ENCODE measurements at places on chromosomes 4 and X.
A peak's percentile ranks its signal among the peaks of the same experiment; 100 is the strongest.

- DNase-seq, result peak; percentile 85
Observed at GRCh38 chrX:49155900-49156837, 6.4 kb upstream of the MAGIX start.

- DNase-seq, result peak; percentile 83
Observed at GRCh38 chr4:89469930-89470375, 162.4 kb upstream of the GPRIN3 start.

GRCh38 chr4:34422472-34423175 is 1821.7 kb downstream of the ARAP2 start:
- no peak for DNase-seq

DNA sequence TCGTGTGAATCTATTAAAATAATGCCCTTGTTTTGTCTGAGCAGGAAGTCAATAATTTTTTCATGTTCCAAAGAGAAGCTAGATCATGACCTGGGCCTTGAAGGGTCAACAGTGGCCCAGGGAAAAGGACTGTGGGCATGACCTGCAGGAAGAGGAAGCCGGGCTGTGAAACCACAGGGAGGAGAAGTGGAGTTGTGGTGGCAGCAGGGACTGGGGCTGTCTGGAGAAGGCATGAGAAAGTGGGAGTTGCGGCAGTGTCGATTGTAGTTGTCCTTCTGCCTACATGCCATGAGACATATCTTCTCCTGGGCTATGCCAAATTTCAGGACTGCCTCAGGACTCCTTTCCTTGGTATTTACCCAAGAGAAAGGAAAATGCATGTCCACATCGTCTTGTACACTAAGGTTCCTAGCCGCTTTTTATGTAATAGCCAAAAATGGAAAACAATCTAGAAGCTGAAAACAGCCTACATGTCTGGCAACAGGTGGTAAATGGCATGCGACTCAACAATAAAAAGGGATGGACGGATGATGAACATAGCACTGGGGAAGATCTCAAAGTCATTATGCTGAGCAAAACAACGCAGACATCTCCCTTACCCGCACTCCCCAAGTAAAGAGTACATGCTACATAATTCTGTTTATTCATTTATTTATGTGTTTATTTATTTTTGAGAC is 13.6 kb upstream of the PTTG2 start:
- no peak for DNase-seq

- no peak for DNase-seq
Observed at GRCh38 chr4:180422989-180423711, 1820.1 kb upstream of the TENM3 start.

- no peak for DNase-seq
Observed at GRCh38 chrX:40167850-40168479, 70.2 kb upstream of the BCOR start.

GRCh38 chrX:14124562-14124961 is 94.9 kb upstream of the GEMIN8 start:
- DNase-seq, result no peak

DNA sequence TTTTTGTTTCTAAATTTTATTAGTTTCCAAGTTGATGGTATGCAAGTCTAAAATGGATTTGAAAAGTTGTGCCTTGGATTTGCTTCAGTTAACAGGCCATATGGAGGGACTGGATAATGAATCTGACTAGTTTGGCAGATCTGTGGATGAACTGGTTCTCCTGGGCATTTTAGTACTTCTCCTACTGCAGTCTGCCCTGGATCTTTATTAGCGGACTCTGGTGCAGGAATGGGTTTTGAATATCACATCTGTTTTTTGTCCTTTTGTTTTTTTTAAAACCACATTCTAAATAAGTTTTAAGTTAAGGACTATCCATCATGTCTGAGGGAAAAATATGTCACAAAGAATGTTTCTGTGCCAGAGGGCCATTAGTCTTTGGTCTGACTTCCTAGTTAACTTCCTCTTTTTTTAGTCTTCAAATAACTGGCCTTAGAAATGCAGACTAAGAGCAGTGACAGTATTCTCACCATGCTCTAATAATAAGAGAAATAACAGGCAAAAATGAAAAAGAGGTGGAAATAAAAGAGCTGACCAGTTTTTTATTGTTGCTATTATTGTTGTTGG is 13.9 kb upstream of the DCK start:
- no peak for DNase-seq

- DNase-seq, result no peak
Observed at GRCh38 chrX:10783451-10783995, 163.1 kb upstream of the MID1 start.

DNA sequence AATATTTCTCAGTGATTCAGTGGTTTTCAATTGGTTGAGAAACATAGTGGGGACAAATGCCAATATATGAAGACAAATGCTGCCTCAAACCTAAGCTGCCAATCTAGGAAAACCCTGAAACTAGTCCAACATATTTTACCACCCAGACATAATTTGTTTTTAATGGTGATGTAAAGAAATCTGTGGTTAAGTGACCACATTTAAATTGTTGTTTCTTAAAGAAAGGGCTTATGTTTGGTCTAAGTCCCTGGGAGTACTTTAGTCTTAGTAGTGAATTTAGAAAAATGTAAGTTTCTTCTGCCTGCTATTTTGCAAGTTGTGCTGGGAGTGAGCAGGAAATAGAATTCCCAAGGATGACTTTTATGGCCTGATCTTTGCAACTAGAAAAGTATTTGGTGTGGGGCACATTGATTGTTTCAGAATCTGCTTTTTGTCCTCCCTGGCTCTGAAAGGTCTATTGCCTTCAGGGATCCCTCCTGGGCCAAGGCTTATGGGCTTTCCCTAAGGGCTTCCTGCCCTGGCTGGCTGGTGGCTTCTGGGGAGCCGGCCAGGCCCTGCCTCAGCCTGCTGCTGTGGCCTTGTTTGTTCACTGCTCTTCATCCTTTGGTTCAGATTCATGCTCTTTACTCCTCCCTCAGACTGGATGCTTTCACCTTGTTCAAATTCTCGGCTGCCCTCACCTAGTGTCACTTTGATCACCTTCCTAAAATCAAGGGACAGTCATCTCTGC is 169.8 kb upstream of the JADE1 start:
- DNase-seq, result no peak

DNA sequence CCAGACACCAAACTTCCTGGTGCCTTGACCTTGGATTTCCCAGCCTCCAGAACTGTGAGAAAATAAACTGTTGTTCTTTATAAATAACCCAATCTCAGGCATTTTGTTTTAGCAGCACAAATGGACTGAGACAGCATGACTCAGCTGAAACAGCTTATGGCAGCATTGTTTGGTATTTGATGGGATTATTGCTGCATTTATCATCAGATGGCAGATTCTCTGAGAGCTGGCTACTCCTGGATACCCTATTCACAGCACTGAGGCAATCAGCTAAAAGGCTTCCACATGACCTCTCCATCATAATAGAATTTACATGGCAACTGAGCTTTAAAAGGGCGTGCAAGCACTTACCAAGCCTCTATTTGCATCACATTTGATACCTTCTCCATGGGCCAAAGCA is 623.1 kb upstream of the CPEB2 start:
- no peak for DNase-seq
